ENCODE measurements at places on chromosomes 5 and 9.

DNA sequence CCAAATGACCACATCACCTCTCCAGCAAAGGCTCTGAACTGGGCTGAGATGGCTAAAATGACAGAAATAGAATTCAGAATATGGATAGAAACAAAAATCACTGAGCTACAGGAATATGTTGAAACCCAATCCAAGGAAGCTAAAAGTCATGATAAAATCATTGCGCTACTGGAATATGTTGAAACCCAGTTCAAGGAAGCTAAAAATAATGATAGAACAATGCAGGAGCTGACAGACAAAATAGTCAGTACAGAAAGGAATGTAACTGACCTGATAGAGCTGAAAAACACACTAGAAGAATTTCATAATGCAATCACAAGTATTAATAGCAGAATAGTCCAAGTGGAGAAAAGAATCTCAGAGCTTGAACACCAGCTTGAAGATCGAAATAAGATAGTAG is 394.9 kb upstream of the GRAMD2B start:
- no peak for DNase-seq

GRCh38 chr5:147547730-147548129 is 37.9 kb upstream of the DPYSL3 start:
- DNase-seq: no peak

- DNase-seq: no peak
Measured at GRCh38 chr9:7376833-7377232, 422.7 kb downstream of the DMAC1 start.

GRCh38 chr5:150789943-150790611 is 11.5 kb downstream of the SMIM3 start:
- no peak for DNase-seq

- DNase-seq: no peak
Measured at GRCh38 chr5:178318382-178318781, 85.8 kb upstream of the PHYKPL start.

All from stimulated activated CD4-positive, alpha-beta T cell treated with anti-CD3 and anti-CD28 coated beads, Interleukin-4, amount 100 ng/mL, for 48 hours (primary cell).